Suppressor macrophage treated with lipopolysaccharide for 1 hour (primary cell): ENCODE measurements at places on chromosomes 4 and X.

DNA sequence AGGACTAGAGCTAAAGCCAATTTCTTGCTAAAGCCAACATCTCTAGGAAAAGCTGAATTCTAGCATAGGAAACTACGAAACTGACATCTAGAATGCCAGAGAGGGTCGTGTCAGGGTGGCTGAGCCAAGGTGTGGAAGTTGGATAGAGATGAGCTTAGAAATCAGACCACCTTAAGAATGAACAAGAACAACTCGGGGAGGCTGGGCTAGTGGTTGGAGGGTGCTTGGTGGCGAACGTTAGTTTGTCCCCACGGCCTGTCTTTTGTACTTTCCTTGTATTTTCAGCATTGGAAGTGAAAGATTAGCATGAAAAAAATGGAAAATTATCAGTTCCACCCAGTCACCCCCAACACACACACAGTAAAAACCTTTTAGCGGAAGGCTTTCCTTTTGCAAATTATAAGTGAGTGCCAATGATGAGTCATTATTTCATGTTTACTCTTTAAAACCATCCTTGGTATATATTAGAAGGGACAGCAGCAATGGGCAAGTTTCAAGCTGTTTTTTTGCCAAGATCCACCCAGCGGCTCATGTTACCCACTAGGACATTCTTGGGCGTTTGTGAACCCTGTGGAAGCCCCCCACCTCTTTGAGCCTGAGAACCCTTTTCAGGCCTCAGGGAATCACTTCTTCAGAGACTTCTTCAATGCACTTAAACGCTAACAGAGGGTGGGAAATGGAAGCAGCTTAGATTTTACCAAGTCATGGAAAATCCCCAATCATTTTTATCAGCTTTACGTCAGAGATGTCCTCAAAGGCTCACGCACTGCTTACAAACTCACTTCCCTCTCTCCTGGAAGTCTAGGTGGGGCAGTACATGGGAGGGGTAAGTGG, 4.9 kb upstream of the PPEF1 start:
- DNase-seq = no peak

- DNase-seq = peak; percentile 17
Measured at GRCh38 chrX:129523079-129523911, at the start of gene SMARCA1. TSS of gene SMARCA1 (minus strand) at chrX:129523490. CDS start at chrX:129523370, 120 bp downstream.

DNA sequence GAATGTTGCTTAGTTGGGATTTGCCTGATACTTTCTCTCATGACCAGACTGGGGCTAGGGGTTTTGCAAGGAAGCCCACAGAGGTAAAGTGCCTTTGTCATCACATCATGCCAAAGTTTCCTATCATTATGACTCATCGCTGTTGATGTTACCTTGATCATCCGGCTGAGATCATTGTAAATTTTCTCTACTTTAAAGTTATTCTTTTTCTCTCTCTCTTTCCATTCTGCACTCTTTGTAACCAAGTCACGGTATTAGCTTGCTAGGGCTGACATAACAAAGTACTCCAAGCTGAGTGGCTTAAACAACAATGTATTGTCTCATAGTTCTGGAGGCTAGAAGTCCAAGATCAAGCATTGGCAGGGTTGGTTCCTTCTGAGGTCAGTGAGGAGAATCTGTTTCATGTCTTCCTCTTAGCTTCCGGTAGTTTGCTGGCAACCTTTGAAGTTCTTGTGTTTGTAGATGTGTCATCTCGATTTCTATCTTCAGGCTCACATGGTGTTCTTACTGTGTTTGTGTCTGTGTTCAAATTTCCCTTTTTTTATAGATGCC, 113.0 kb downstream of the DTHD1 start:
- DNase-seq = no peak

GRCh38 chr4:20528508-20528907, 171.8 kb upstream of the PACRGL start:
- no peak for DNase-seq

GRCh38 chr4:68383115-68383514, 33.2 kb upstream of the YTHDC1 start:
- no peak for DNase-seq

- no peak for DNase-seq
Measured at GRCh38 chr4:137422666-137423065, 109.6 kb downstream of the PCDH18 start.

- no peak for DNase-seq
Measured at GRCh38 chr4:39913471-39913870, 64.2 kb downstream of the PDS5A start.

DNA sequence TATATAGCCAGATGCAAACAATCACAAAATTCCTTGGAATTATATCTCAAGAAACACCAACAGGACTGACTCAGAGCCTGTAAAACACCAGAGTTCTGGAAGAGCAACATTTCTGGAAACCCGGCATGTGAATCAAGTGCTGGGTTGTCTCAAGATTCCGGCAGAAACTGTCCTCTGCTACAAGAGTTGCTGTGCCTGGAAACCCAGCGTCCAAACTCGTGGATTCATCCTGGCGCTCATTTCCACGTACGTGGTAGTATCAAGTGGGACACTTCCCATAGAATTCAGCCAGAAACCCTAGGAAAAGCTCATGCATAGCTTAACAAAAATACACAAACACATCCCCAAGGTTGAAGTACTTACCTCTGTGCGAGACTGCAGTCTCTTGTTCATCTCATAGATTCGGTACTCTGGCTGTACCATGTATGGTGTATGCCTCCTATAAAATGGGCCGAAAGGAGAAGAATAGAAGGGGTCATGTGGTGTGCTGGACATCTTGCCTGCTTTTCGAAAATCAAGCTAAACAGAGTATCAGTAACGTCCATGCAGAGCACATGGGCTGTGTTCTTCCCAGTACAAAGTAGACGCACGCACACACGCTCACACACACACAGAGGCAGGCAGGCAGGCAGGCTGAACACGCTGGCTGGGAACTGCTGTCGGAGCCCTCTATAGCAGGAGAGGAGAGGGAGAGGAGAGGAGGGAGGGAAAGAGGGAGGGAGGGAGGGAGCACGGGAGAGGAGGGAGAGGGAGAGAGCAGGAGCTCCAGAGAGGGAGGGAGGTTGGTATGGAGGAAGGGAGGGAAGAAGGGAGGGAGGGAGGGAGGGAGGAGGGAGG, at the start of gene LDB2:
Gene LDB2 (minus strand): TSS at position 655 of the 837 bp plus-strand sequence.
- no peak for DNase-seq
